ENCODE measurements at places on chromosomes 2 and 18.

DNA sequence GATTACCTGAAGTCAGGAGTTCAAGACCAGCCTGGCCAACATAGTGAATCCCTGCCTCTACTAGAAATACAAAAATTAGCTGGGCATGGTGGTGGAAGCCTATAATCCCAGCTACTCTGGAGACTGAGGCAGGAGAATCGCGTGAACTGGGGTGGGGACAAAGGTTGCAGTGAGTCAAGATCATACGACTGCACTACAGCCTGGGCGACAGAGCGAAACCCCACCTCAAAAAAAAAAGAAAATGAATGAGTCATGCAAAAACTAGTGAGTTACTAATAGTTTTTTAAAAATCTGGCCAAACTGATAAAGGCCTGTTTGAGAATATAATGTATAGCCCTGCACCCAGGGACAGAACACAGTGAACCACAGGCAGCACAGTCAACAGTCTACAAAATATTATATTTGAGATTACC lies 17.5 kb downstream of the AFG3L2 start:
- no peak for DNase-seq

- DNase-seq: no peak
These were observed 172.7 kb upstream of the LRATD1 start for GRCh38 chr2:14459786-14460325.

- no peak for DNase-seq
These were observed 55.1 kb downstream of the ADD2 start for GRCh38 chr2:70712916-70713315.

DNA sequence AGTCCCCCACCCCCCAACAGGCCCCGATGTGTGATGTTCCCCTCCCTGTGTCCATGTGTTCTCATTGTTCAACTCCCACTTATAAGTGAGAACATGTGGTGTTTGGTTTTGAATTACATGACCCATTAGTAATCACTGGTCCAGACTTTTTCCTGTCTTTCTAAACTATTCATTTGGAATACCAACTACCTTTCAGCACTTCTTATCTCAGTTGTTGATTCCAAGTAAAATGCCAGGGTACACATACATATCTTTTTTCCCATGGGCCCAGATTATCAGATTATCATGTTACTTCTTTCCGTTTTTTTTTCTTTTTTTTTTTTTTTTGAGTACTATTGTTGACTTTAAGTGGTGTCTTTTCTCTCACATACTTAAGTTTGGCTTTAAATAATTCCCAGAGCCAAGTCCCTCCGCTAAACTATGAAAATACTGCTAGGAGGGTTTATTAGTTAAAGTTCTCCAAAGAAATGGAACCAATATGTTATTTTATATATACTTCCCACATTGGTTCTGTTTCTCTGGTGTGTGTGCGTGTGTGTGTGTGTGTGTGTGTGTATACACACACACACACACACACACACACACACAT lies 389.3 kb downstream of the IRS1 start:
- no peak for DNase-seq

GRCh38 chr18:31099450-31100230 lies 2.6 kb downstream of the DSC2 start:
- no peak for DNase-seq

DNA sequence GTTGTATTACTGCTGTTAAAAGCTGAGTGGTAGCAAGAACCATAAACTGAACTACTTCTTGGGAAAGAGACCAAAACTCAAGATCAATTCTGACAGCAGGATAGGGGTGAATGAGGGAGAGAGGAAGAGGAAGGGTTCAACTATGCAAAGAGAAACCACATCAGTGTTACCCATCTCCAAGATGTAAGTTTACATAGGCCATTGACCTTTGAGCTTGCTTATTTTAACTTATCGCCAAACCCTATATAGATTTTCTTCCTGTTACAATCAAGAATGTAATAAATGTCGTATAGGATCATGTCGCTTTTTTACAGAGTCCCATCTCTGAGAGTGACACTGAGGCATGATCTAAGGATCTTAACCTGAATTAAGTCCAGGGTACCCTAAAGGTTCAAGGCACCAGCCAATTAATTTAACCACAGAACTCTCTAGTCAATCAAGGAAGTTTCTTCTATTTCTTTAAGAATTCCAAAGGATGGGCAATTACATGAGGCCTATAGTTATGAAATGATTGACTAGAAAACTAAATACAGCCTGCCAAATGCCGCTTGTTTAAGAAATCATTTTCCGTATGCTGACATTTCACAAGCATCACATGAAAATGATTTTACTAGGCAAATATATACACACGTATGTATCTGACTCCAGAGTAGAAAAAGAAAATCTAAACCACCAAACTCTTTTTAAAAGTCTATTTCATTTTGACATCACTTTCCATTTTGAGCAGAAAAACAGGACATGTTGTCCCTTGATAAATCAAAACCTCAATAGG lies 11.8 kb downstream of the RND3 start:
- DNase-seq: no peak

DNA sequence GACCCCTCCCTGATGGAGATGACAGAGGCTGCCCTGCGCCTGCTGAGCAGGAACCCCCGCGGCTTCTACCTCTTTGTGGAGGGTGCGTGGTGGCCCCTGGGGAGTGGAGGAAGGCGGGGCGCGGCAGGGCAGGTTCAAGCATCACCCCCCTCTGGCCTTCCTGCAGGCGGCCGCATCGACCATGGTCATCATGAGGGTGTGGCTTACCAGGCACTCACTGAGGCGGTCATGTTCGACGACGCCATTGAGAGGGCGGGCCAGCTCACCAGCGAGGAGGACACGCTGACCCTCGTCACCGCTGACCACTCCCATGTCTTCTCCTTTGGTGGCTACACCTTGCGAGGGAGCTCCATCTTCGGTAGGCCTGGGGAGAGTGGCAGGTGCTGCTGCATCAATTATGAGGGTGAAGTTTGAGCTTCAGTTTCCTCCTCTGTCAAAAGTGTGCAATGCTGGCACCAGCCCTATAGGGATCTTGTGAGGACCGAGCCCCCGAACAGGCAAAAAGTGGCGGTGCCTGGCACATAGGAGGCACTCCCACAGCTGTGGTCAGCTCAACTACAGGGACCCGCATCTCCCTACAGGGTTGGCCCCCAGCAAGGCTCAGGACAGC lies 2.2 kb downstream of the ALPI start:
- no peak for DNase-seq

- DNase-seq: no peak
These were observed 2.8 kb upstream of the KCTD1 start for GRCh38 chr18:26550998-26551694.

DNA sequence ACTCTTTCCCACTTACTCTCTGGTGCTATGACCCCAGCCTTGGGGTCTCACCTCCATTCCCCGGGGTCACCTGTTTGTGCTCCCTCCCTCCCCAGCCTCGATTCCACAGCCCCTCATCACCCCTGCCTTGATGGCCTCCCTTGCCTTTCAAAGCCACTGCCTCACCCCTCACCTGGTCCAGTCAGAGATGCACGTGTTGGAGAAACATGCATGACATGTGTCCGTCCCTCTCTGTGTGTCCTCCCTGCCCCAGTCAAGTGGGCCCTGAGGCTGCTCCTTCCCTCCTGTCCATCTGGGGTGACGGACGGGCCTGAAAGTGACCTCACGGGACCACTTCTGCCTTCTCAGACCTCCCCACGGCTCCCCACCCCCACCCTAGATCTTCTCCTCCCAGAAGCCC lies 82.3 kb upstream of the TWIST2 start:
- DNase-seq: no peak

DNA sequence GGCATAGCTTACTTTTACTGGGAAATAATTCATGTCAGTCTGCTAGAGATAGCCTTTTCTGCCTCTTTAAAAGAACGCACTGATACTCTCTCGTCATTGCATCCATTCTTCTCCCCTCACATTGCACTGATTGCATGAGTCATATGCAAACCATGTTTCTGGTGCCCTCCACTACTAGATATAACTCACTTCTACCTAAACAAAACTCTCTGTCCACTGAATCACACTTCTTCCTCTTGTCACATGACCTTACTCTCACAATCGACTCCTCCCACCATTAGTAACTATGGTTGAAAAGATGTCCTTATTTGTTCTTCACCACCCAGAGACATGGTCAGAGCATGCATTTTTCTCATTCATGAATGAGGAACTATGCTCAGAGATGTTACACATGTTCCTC lies 158.0 kb downstream of the CSRNP3 start:
- DNase-seq: no peak

GRCh38 chr2:228126401-228126800 lies 55.1 kb downstream of the SPHKAP start:
- DNase-seq: no peak

DNA sequence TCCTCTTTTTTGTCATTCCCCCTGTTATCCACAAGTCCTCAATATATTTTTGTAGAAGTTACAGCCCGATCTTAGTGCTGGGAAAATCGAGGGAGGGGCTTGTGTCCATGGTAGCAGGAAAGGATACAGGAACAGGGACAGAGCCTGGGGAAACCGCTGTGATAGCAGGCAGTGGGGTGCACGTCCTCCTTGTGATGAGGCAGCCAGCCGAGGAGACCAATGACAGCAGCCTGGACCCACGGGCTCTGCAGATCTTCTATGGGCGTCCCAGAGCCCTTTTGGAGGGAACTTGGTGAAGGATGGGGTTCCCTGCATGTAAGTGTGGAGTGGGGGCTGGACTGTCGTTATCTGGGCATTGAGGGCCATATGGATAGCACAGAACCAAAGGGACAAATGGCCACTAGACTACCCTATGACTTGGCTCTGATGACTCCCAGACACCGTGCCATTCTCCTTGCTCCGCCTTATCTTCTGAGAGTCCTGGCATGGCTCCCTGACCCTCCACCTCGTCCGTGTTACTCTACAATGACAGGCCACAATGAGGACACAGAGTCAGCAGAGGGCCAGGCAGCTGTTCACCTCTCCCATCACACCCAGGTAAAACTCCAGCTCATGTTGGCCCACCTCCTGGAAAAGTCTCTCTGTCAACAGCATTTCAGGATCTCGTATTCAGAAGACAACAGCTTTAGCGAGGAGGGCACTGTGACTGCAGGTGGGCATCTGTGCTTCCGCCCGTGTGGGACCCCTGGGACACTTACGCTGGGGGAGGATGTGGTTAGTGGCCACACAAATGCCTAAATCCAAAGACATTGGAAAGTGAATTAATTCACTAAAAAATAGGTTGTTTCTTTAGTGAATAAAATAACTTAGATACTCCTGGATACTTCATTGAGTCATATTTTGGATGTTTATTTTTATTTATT lies 100.1 kb downstream of the VAPA start:
- no peak for DNase-seq

DNA sequence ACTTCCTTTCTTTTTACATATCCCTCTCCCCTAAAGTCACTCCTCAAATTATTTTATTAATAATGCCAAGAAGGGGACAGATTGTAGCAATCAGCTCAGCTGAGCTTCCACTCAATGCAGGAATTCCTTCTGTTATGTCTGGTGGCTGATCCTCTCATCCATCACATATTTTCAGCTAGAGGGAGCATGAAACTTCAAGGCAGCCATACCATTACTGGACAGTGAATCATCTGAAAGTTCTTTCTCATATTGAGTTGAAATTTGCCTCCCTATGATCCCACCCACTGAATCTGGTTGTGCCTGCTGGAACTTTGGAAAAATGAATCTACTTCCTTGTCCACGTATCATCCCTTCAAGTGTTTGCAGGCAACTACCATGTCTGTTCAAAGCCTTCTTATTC lies 11.2 kb downstream of the ZNF385B start:
- no peak for DNase-seq

- DNase-seq: no peak
These were observed 1241.1 kb upstream of the ZEB2 start for GRCh38 chr2:145760781-145761649.
